ENCODE measurements at places on chromosomes 5 and 9. TPM values are rescaled to one million over a fixed set of nuclear protein-coding genes. Genes with fewer than 3 reads are reported as not detected.

DNA sequence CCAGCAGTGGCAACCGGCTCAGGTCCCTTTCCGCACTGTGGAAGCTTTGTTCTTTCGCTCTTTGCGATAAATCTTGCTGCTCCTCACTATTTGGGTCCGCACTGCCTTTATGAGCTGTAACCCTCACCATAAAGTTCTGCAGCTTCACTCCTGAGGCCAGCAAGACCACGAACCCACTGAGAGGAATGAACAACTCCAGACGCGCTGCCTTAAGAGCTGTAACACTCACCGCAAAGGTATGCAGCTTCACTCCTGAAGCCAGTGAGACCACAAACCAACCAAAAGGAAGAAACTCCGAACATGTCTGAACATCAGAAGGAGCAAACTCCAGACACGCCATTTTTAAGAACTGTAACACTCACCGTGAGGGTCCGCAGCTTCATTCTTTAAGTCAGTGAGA lies 103.5 kb downstream of the GLIS3 start:
- DNase-seq, result no peak

DNA sequence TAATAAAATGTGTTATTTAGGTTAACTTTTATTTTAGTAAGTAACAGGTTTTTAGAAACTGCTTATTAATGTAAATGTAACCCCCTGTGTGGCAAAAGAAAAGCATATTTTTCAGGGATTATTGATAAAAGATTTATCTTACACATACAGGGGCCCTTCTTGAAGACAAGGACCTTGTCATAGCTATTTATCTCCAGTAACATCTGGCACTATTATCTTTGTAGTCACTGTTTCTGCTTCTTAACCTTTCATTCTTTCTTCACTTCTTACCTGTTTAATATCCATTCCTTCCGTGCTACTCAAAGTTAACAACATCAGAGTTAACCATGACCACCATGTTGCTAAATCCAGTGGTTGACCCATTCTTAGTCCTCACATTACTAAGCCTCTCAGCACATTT lies 117.8 kb upstream of the VCAN start:
- no peak for DNase-seq

DNA sequence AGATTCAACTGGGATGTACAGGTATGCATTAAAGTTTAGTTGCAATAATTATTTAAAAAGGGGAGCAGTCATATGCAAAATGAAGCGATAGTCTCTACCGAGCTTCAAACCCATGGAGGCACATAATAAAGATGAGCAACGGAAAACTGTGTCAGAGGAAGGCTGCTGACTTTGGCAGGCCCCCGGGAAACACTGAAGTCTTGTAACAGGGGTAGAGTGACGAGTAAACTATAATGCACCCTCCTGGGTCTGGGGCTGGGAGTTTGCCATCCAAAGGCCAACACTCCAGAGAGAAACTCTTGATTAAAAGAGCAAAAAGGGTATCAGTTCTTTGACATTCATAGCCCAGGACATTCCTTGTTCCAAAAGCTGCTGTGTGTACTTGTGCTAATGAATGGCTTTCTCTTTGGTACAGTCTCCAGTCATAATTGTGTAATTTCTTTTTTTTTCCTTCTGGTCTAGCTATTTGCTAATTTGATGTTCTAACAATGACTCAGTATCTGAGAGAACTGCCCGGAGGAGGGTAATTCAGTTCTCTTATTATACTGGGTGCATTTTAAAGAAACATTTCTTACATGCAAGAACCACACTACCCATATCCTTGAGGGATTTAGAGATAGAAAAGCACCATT lies 59.2 kb downstream of the TNC start:
- DNase-seq, result no peak

Gene PRDM9
- total RNA-seq, result not detected

Gene ANKRD34B
- total RNA-seq, result not detected

Measured in left ventricle myocardium inferior (tissue), 1 donor.